Peyer's patch (tissue), 4 donors: ENCODE measurements at places on chromosomes 3 and 15. TPM values are rescaled to one million over a fixed set of nuclear protein-coding genes. Genes with fewer than 3 reads are reported as not detected.

GRCh38 chr3:194971965-194972364, 286.3 kb downstream of the FAM43A start:
- H3K4me1 ChIP-seq: peaks cover 4% of the 10 kb centered on the region
- no peak for DNase-seq
- H3K36me3 ChIP-seq: no peaks in the 10 kb centered on the region
- no peaks in the 10 kb centered on the region for H3K27me3 ChIP-seq

DNA sequence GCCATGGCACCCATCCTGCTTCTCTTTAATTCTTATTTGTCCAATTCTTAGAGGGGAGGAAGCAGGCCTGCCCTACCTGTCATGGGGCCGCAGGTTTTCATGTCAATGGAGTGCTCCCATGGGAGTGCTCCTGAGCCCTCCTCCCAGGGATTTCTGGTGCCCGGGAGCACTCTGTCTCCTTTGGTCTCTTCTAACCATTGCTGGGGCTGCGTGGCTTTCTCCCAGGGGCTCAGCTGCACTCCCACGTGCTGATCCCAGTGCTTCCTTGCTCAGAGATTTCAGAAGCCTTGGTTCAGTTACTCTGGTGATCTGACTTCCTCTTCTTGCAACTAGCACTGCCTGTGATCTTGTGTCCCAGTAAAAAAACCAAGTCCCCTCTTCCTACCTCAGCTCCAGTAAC, 68.0 kb upstream of the ARL8B start:
- H3K27ac ChIP-seq: no peak overlapping the region
- H3K4me1 ChIP-seq: no peaks in the 10 kb centered on the region
- no peaks in the 10 kb centered on the region for H3K36me3 ChIP-seq
- no peak overlapping the region for H3K4me3 ChIP-seq

GRCh38 chr15:78322724-78323521, 17.2 kb upstream of the CRABP1 start:
- DNase-seq: no peak
- H3K27me3 ChIP-seq: no peaks in the 10 kb centered on the region
- H3K4me3 ChIP-seq: no peak overlapping the region
- no peaks in the 10 kb centered on the region for H3K36me3 ChIP-seq
- H3K27ac ChIP-seq: no peak overlapping the region

GRCh38 chr3:11908981-11909698, 62.5 kb upstream of the TAMM41 start:
- H3K27ac ChIP-seq: no peak overlapping the region
- no peak for DNase-seq
- H3K27me3 ChIP-seq: no peaks in the 10 kb centered on the region
- H3K4me1 ChIP-seq: no peaks in the 10 kb centered on the region
- no peaks in the 10 kb centered on the region for H3K36me3 ChIP-seq
- H3K4me3 ChIP-seq: no peak overlapping the region

The MED12L gene
- 0.13 TPM for total RNA-seq

DNA sequence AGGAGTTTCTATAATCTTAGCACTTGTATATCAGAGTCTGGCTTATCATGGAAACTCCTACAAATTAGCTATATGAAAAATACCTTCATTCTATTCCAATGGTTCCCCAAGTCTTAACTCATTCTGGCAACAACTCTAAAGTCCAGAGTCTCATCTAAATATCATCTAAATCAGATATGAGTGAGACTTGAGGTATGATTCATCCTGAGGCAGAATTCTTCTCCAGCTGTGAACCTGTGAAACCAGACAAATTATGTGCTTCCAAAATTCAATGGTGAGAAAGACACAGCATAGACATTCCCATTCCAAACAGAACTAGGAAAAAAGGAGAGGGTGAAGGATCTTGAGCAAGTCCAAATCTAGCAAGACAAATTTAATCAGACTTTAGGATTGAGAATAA, 138.8 kb downstream of the THRB start:
- no peak overlapping the region for H3K27ac ChIP-seq
- no peak overlapping the region for H3K4me3 ChIP-seq
- no peaks in the 10 kb centered on the region for H3K27me3 ChIP-seq
- H3K4me1 ChIP-seq: no peaks in the 10 kb centered on the region
- no peaks in the 10 kb centered on the region for H3K36me3 ChIP-seq

- no peaks in the 10 kb centered on the region for H3K27me3 ChIP-seq
- no peak for DNase-seq
- H3K4me1 ChIP-seq: peaks cover 12% of the 10 kb centered on the region
Observed at GRCh38 chr3:115090712-115091111, 56.4 kb downstream of the ZBTB20 start.
